ENCODE measurements at places on chromosomes 4 and X.

GRCh38 chr4:103111598-103111997 lies 12.0 kb upstream of the BDH2 start:
- no peak for DNase-seq

DNA sequence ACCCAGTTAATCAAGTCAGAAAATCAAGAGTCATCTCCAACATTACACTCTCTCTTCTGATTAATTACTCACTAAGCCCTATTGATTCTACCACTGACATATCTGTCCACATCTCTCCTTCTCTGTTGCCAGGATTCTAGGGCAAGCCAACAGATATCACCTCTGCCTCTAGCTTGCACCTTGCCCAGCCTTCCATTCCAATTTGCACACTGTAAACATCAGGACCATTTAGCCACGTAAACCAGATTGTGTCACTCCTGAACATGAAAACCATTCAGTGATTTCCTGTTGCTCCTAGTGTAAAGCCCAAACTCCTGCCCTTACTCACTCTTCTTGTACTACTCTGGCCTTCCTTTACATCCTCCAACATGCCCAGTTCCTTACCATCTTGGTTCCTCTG lies 68.0 kb upstream of the PLS3 start:
- DNase-seq, result no peak

DNA sequence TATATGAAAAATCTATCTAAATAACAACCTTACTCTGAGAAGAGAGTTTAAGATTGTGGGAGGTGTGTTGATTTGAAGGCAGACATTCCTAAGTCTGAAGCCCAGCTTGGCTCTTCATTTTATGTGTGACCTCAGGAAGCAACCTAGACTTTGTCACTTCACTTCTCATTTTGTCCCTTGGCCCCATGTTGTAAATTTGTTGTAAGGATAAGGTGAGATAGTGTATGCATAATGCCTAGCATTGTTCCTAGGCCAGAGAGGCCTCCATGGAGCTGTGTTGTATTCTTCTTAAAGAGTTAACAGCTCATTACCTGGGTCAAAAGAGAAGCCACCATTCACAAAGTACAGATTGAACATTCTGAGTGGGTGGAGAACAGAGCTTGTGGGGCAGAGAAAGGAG lies 1084.4 kb upstream of the SLIT2 start:
- no peak for DNase-seq

DNA sequence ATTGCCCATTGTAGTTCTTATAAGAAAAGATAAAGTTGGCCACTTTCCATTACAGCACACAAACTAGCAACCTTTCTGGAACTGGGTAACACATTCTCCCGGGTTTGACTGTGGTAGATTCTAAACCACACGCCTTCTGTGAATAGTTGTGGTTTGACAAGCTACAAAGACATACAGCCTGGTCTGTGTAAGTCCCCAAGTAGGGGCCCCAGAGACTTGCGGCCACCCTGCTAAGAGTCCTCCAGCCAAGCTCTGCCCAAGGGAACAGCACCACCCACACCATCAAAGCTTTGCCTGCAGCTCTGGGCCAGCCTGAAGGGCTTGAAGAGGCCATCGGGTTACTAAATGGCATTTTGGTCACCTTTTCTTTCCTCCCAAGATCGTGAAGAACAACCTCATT lies 203.4 kb downstream of the MAML3 start:
- DNase-seq, result peak; percentile 60

GRCh38 chr4:119493419-119493818 lies 135.2 kb downstream of the PDE5A start:
- DNase-seq, result no peak

GRCh38 chrX:11531226-11531625 lies 134.5 kb downstream of the ARHGAP6 start:
- no peak for DNase-seq

- DNase-seq, result no peak
Measured at GRCh38 chr4:154686838-154687237, 57.0 kb upstream of the LRAT start.

DNA sequence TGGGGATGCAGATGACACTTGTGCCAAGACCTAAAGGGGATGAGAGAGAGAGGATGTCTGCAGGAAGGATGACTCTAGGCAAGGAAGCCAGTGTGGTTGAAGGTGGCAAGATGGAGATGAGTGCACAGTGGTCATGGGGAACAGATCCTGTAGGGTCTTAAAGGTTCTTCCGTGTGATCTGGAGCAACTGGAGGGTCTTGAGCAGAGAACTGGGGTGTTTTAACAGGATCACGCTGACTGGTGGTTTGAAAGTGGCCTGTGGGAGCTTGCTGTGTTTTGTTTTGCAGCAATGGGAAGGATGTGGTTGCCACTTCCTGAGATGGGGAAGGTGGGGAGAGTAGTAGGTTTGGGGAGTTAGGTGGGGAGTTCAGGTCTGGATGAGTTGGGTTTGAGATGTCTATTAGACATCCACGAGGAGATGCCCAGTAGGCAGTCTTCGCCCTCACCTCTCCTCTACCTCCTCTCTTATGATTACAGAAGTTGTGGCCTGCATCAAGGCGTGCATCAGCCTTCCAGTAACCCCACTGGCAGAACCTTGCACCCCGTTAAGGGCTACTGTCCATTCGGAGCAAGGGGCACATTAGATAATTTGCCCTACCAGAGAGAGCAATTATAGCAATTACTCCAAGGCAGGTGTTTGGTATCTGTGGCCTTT lies 1.4 kb upstream of the STBD1 start:
- DNase-seq, result peak; percentile 25

DNA sequence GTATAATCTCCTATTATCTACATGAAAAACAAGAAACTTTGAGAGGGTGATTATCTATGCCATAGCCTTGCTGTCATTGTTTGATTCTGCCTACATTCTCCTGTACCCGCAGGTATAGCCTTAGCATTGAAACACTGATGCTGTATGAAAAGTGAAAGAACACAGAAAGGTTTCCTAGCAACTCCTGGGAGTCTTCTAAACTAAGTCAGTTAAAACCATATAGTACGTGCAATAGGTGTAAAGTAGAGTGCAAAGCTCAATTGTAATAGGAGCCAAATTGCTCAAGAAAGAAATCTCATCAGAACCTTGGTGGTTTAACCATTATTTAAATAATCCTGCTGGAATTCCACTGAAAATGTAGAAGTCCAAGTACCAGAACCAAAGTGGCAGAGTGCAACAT lies 489.7 kb downstream of the PCDH10 start:
- DNase-seq, result no peak

DNA sequence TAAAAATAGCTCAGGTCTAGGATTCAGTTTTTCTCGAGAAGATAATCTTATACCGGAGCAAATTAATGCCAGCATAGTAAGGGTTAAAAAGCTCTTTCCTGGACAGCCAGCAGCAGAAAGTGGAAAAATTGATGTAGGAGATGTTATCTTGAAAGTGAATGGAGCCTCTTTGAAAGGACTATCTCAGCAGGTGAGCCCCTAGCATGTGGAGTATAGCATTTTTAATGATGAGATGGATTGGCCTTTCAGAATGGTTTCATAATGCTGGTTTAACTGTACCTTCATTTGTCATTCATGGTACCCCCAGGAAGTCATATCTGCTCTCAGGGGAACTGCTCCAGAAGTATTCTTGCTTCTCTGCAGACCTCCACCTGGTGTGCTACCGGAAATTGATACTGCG lies 79.4 kb downstream of the SLC10A6 start:
- no peak for DNase-seq

GRCh38 chrX:45745479-45745878 lies 544.8 kb upstream of the DIPK2B start:
- no peak for DNase-seq

DNA sequence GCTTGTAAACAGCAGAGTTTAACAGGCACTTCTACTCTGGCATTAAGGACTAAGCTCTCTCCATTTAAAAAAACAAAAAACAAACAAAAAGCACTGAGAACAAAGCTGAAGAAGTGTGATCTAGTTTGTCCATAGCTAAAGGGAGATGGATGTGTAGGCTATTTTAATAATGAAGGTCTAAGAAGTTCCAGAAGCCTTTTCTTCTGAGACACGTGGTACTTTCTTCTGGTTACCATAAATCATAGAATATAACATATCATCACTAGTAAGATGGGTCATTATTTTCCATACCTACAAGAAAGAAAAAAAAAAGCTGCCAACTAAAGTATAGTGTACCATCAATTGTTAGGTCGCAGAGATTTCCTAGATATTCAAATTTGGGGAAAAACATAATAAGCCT lies 722 bp upstream of the NBDY start:
- DNase-seq, result no peak

DNA sequence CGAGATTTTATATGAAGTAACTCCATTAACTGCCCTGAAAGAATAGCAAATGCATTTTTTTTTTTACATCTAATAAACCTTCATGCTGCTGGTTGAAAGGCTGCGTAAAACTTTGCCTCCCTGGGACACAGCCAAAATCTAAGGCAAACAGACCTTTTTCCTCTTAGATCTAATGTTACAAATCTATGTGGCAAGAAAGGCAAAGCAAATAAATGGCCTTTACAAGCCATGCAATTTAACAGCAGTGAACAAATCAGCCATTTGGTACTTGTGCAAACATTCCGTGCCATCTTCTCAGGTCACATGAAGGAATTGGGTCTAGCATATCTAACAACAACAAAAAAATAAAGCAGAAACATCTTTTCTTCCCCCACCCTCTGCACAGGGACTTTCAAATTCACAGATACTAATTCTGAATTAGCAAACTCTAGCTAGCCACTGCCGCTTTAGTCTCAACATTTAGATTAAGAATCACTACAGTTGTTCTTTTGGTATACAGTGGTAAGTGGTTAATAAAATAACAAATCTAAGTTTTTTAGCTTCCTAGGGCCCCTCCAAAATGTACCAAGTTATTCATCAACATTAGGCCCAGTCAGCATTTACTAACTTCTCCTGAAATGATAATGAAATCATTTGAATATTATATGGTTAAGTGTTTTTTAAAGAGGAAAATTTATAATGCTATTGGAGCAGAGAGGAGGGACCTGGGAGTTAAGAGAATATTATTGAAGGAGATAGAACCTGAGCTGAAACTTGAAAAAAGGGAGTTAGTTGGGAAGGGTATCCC lies 593.8 kb downstream of the SMARCA1 start:
- no peak for DNase-seq

GRCh38 chrX:85906399-85906798 lies 141.0 kb downstream of the CHM start:
- no peak for DNase-seq

DNA sequence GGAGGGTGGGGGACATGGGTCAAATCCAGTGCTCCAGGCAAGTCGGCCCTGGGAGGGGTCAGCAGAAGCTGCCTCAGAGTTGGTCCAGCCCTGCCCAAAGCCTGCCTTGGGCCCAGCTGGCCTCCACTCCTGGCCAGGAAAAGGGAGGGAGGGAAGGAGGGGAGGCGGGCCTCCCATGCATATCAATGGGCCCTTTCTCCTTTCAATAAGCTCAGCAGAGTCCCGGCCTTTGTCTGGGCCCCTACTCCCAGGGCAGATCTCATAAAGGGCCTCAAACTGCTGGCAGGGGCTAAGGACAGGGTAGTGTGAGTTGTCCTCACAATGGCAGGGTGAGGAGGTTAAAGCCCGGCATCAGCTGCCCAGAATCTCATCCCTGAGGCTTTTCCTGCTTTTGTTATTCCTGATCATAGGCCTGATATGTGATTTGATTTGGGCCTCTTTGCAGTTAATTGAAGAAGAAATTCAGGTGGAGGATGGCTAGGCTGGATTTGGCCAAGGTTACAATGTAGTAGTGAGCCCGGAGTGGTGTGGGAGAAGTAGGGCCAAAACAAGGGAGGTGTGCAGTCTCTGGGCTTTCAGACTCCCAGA lies 121.1 kb upstream of the ATP6AP2 start:
- no peak for DNase-seq

GRCh38 chrX:50579955-50580354 lies 109.3 kb upstream of the DGKK start:
- DNase-seq, result peak; percentile 45

- DNase-seq, result no peak
Measured at GRCh38 chr4:22045051-22045630, 96.6 kb upstream of the KCNIP4 start.

GRCh38 chrX:37905436-37906147 lies 58.2 kb upstream of the DYNLT3 start:
- DNase-seq, result no peak

DNA sequence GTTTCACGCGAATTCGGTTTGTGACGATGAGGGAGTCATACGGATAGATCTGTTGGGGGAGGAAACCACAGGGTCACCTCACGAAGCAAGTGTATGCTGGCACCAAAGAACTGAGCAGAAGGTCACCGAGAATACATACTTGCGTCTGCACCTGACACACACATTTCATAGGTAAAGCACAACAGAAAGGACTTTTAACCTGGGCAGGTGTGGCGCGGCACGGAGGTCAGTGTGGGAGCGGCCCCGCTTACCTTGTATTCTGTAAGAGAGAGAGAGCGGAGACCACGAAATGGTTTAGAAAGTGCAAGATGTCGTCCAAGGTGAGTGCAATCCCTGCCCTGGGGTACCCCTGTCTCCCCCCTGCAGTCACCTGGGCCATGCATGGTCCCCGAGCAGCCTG lies 43.6 kb upstream of the AFAP1 start:
- DNase-seq, result no peak

DNA sequence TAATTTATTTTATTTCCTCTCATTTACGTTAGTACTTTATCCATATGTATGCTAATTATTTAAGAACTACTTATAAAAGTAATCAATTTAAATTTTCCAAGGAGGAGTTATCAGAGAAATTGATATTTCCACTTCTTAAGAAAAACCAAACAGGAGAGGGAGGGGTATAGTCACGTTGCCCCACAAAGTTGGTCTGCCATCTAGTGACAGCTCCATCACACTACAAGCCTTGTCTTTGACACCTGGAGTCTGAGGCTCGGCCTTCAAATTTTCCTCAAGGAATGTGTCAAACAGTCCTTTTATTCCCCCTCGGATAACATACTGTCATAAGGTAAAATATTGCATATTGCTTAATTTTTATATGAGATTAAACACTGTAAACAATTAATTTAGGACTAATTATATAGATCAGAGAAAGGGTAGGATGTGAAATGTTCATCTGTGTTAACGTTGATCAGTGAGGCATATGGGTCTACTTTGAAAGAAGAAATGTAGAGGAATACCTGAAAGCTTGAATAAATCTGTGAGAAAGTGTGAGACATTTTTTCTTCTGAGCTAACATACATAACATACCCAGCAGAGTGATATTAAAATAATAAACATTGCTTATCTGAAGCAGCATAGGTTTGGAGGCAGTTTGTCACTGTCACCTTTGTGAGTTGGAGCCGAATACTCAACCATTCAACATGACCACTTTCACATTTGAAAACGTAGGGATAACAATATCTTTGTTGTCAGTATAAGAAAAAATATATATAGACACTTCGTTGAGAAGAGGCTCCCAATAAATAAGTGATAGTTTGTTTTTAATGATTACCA lies 114.4 kb downstream of the GLRA3 start:
- peak; percentile 26 for DNase-seq

GRCh38 chr4:5858020-5858769 lies 34.7 kb downstream of the CRMP1 start:
- DNase-seq, result no peak

Data from activated CD4-positive, alpha-beta T cell treated with anti-CD3 and anti-CD28 coated beads, Interleukin-2, amount 10 ng/mL, durations not matched to agents 7 days and 5 days (primary cell).